ENCODE measurements at places on chromosomes 3 and 15. TPM values are rescaled to one million over a fixed set of nuclear protein-coding genes. Genes with fewer than 3 reads are reported as not detected.

DNA sequence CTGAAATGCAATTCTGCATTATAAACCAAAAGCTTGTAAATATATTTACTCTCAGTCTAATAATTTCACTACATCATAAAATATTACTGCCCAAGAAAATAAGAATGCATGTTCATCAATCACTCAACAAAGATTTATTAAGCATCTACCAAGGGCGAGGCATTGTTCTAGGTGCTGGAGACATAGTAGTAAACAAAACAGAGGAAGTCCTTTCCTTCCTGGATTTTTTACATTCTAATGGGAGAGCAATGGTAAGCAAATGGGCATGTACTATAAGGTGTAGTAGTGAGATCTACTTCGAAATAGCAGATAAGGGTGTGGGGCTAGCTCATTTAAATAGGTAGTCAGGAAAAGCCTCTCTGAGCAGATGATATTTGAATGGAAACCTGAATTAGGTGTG, 10.8 kb upstream of the ZFYVE19 start:
- H3K4me3 ChIP-seq: no peak overlapping the region
- H3K4me1 ChIP-seq: no peaks in the 10 kb centered on the region
- no peak overlapping the region for H3K27ac ChIP-seq

DNA sequence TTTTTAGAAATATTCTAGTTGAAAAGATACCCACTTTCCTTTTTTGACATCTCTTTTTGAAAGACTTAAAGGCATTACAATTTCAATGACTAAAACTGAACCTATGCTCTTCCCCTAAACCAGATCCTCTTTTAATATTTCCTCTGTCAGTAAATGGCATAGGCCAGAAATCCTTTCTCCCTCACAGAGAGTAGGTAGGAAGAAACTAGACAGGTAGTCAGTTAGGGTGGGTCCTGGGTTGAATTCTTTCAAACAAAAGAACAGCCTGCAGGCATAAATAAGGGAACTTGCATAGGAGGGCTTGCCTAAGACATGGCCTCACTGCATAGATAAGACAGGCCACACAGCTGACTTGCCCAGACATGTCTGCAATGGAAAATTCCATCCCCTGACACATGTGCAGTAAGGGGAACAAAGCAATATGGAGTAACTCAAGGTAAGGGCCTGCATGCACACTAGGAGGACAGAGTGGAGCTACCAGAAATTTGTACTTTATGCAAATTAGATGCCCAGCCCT, 23.1 kb downstream of the PLSCR5 start:
- H3K36me3 ChIP-seq: no peaks in the 10 kb centered on the region
- DNase-seq: no peak
- no peaks in the 10 kb centered on the region for H3K27me3 ChIP-seq
- H3K4me3 ChIP-seq: no peak overlapping the region

The GOLGA6L10 gene
- 0.77 TPM for total RNA-seq

DNA sequence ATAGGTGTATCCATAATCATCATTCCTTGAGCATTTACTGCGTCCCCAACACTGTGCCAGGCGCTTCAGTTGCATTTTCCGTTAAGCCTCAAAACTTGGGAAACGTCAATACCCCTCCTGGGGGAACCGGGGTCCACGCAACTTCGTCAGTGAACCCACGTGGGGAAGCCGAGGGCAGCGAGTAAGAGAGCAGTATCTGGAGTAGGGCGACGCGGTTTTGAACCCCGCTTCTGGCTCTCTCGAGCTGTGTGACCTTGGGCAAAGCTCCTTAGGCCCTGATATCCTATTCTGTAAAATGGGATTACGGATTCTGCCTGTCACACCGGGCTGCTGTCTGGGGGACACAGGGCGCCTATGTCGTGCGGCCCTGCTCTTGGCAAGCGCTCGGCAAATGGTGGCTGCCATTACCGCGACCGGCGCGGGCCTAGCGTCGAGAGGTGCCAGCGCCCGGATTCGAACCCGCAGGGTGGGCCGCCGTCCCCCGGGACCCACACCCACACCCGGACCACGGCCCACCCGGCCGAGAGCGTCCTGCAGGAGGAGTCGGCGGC, 590 bp downstream of the POLG start:
- no peak for DNase-seq
- no peaks in the 10 kb centered on the region for H3K36me3 ChIP-seq
- H3K4me1 ChIP-seq: peaks cover 5% of the 10 kb centered on the region
- H3K4me3 ChIP-seq: peak overlapping the region; percentile 66
- no peaks in the 10 kb centered on the region for H3K27me3 ChIP-seq

- H3K27me3 ChIP-seq: no peaks in the 10 kb centered on the region
- peak overlapping the region; percentile 84 for H3K4me3 ChIP-seq
- peaks cover 2% of the 10 kb centered on the region for H3K4me1 ChIP-seq
- no peaks in the 10 kb centered on the region for H3K36me3 ChIP-seq
- DNase-seq: peak; percentile 15
- H3K27ac ChIP-seq: no peak overlapping the region
Observed at GRCh38 chr15:69414701-69415167, 585 bp downstream of the KIF23 start.

DNA sequence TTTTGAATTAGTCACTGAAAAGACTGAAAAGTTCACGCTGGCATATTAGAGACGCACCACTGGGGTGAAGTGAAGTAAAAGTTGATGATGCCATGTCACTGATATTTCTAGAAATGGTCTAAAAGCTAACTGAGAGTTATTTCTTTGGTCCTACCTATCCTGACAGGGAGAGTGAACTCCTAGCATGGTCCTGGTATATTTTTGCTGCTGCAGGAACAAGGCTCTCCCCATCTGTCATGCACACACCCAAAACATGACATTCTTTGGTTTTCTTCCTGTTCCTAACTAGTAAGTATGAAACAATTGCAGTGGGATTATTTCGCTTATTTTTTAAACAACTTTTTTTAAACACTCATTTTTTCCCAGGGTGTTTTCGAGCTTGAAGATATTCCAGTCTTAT, 466.7 kb downstream of the ERC2 start:
- H3K4me1 ChIP-seq: peaks cover 7% of the 10 kb centered on the region
- DNase-seq: no peak
- H3K4me3 ChIP-seq: no peak overlapping the region
- no peak overlapping the region for H3K27ac ChIP-seq

DNA sequence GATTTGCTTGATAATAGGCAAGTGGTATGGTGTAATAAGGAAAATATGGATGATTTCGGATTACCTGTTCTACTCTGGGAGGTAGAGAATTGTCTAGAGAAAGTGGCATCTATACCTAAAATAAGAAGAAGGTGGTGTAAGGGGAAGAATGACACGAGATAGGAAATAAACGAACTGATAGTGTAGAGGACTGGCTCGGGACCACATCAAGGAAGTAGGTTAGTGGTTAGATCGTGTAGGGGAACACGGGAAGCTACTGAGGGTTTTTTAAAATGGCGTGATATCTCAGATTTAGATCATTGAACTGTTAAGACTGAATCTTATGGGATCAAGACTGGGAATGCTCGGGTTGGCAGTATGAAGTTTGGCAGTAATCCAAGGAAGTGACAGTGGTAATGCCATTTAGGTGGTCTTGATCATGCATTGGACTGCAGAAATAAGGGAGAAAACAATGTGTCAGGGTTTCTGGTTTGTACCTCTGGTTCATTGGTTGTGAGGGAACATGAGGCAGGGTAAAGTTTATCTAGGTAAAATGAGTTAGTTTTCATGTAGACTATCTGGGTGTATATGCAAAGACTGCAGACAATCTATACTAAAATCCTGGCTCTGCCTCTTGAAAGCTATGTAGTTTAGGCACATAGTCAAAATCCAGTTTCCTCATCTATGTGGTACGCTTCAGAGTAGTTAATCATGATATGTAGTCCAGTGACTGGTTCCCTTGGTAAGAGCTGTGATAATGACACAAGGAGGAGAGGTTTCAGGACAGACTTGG, 7.4 kb downstream of the RPL14 start:
- no peak for DNase-seq
- H3K36me3 ChIP-seq: no peaks in the 10 kb centered on the region
- no peaks in the 10 kb centered on the region for H3K27me3 ChIP-seq
- no peak overlapping the region for H3K27ac ChIP-seq
- H3K4me3 ChIP-seq: no peak overlapping the region
- H3K4me1 ChIP-seq: no peaks in the 10 kb centered on the region
